ENCODE measurements at places on chromosomes 1 and 21. TPM values are rescaled to one million over a fixed set of nuclear protein-coding genes. Genes with fewer than 3 reads are reported as not detected.
A peak's percentile ranks its signal among the peaks of the same experiment; 100 is the strongest.

DNA sequence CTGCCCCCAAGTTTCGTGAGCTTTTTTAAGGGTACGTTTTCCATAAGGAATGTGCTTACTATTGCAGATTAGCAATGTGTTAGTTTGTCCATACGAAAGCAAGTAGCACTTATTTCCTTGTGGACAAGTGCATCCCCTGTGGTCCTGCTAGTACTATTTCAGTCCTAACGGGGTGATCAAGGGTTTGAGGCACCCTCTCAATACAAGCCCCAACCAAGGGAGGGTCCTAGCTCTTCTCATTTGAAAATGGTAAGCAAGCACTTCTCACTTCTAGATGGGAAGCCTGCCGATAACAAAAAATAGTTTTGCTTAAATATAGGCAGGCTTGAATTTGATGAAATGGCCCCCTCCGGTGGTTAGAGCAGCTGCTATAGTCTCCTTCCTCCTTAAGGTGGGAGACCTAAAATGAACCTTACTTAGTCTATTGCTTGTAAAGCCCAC is 64.0 kb upstream of the HMCN1 start:
- H3K27me3 ChIP-seq = no peaks in the 10 kb centered on the region
- H3K4me1 ChIP-seq = peaks cover 17% of the 10 kb centered on the region
- peak; percentile 54 for DNase-seq
- H3K27ac ChIP-seq = no peak overlapping the region
- H3K4me3 ChIP-seq = no peak overlapping the region

GRCh38 chr1:230794431-230794830 is 47.2 kb downstream of the CAPN9 start:
- no peak overlapping the region for H3K27ac ChIP-seq
- H3K4me1 ChIP-seq = no peaks in the 10 kb centered on the region
- H3K27me3 ChIP-seq = peaks cover 5% of the 10 kb centered on the region
- H3K36me3 ChIP-seq = no peaks in the 10 kb centered on the region

- H3K27me3 ChIP-seq = no peaks in the 10 kb centered on the region
- H3K27ac ChIP-seq = no peak overlapping the region
- H3K4me1 ChIP-seq = peaks cover 12% of the 10 kb centered on the region
Observed at GRCh38 chr1:27543284-27543683, 53.3 kb upstream of the WASF2 start.

DNA sequence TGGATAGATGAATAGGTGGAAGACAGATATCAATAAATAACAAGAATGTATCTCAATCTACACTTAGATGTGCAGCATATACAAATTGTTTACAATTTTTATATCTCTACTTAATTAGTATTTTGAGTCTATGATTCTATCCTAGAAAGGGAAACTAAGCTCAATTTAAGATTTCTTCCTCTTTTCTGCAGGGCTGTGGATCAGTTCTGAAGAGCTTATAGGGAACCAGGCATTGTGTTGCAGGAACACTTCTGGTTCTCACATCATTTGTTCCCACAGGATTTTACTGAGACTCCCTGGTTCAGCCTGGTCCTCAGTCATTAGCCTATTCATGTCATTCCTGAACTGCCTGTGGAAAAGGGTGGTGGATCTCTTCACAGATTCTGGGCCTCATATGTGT is 105.8 kb downstream of the TNFSF18 start:
- no peak overlapping the region for H3K27ac ChIP-seq
- H3K27me3 ChIP-seq = no peaks in the 10 kb centered on the region
- H3K4me3 ChIP-seq = no peak overlapping the region
- no peaks in the 10 kb centered on the region for H3K36me3 ChIP-seq

DNA sequence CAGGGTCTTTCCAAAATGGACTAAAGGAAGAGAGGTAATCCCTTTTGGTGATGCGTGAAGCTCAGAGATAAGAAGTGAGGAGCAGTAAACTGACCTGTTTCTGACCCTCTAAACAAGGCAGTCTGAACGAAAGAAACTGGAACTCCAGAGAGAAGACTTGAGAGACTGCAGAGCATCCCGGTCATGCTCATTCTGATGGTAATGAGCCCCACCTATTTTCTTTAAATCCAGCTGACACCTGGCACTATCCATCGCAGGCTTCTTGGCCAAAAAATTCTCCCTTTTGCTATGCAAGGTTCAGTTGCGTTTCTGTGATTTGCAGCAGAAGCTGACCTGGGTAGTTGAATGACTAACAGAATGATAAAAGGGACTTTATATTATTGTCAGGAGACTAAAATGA is 105.9 kb upstream of the KCNK2 start:
- no peaks in the 10 kb centered on the region for H3K4me1 ChIP-seq
- no peaks in the 10 kb centered on the region for H3K36me3 ChIP-seq
- H3K27ac ChIP-seq = no peak overlapping the region
- DNase-seq = no peak
- peaks cover 1% of the 10 kb centered on the region for H3K27me3 ChIP-seq

- no peak overlapping the region for H3K27ac ChIP-seq
- no peaks in the 10 kb centered on the region for H3K27me3 ChIP-seq
- H3K4me1 ChIP-seq = no peaks in the 10 kb centered on the region
Observed at GRCh38 chr21:25903607-25904006, 168.8 kb downstream of the GABPA start.

DNA sequence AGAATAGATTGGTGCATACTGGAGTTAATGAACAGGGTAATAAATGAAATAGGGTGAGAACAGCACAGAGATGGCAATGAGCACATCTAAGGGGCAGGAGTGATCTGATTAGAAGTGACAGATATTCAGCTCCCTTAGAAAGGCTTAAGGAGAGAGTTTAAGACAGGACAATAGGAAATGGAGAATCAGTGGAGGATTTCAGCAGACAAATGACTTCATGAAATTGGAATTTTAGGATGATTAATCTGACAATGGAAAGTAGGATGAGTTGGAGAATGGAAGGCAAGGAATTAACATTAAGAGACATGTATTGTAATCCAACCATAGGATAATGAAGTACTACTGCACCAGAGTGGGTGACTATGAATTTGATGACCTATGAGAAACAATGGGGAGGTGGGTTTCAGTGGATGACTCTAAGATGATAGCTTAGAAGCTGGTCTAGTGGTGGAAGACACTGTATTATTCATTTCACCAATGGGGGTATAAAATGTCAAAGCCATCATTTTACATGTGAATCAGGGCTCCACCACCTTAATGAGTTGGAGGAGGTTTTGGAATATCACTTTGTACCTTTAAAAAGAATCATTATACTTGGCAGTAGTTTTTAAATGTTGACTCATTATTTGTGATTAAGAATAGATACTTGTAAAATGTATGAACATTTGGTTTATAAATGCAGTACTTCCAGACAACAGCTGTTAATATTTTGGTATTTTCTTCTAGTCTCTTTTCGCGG is 139.1 kb downstream of the PLA2G4A start:
- H3K27ac ChIP-seq = no peak overlapping the region
- no peak overlapping the region for H3K4me3 ChIP-seq
- H3K36me3 ChIP-seq = no peaks in the 10 kb centered on the region
- H3K27me3 ChIP-seq = no peaks in the 10 kb centered on the region
- no peaks in the 10 kb centered on the region for H3K4me1 ChIP-seq

- H3K4me3 ChIP-seq = no peak overlapping the region
- H3K27ac ChIP-seq = no peak overlapping the region
- DNase-seq = no peak
- no peaks in the 10 kb centered on the region for H3K36me3 ChIP-seq
Observed at GRCh38 chr1:56150441-56151215, 428.7 kb downstream of the PLPP3 start.

FTCD gene
- polyA plus RNA-seq = not detected

LCE3D gene
- polyA plus RNA-seq = not detected

Measured in immature natural killer cell (primary cell).